ENCODE measurements at places on chromosomes 11 and 22.

DNA sequence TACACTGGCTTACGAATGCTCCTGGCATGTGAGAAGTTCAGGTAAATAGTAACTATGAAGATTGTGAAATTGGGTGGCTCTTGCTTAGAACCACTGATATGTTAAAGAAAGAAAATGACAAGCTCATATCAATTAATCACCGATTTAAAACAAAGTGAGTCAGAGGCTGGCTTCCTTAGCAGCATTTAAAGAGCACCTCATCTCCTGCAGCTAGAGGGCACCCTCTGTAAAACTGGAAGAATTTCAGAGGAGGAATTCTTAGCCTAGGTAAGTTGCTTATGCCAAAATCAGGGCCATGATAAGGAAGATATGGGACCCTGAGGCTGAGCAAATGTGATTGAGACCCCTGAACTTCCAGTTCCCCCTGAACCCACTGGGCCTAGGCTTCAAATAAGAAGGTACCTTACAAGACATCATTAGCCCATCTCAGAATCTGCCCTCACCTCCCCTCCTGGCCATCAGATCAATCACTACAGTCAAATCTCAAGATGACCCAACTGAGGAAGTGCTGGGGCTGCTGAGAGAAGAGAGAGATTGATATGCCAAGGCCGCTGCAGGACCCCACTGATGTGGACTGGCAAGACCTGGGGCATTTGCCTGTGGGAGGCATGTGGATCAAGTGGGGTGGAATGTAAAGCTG, 8.6 kb upstream of the CD3E start:
- DNase-seq: no peak

DNA sequence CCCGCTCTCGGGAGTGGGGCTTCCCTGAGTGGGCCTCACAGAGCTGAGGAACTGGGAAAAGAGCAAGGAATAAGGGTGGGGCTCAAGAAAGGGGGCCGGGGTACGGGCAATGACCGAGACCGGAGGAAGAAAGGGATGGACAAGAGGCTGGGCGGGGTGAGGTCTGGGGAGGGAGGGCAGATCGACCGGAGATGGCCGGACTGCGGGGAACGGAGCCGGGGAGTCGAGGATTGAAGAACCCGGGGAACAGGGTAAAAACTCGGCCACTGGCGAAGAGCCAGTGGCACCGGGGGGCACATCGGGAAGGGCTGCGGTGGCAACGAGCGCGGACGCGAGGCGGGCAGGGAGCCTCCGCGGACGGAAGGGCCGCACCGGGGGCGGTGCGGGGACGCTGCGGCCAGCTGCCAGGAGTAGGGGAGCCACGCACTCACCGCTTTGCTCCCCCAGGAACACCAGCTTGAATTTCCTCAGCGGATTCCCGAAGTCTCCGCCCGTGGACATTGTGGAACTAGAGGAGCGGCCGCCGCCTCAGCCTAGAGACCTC, 667 bp downstream of the RAB6A start:
- DNase-seq: peak; percentile 3

DNA sequence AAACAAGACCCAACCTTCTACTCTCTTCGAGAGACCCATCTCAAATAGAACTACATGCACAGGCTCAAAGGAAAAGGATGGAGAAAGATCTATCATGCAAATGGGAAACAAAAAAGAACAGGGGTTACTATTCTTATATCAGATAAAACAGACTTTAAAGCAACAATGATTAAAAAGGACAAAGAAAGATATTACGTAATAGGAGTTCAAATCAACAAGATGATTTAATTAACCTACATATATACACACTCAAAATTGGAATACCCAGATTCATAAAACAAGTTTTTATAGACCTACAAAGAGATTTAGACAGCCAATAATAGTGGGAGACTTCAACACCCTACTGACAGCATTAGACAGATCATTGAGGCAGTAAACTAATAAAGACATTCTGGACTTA, 536.6 kb upstream of the RAG2 start:
- no peak for DNase-seq

DNA sequence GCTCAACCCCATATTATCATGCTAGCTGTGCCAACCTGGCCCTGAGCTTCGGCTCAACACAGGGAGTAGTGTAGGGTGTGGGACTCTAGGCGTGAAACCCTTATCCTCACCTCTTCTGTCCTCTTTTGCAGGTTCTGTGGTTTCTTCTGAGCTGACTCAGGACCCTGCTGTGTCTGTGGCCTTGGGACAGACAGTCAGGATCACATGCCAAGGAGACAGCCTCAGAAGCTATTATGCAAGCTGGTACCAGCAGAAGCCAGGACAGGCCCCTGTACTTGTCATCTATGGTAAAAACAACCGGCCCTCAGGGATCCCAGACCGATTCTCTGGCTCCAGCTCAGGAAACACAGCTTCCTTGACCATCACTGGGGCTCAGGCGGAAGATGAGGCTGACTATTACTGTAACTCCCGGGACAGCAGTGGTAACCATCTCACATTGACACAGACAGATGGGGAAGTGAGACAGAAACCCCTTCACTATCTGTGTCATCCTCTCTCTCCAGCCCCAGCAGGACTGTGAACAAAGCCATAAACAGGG, 76.4 kb downstream of the GGTLC2 start:
- DNase-seq: peak; percentile 29

DNA sequence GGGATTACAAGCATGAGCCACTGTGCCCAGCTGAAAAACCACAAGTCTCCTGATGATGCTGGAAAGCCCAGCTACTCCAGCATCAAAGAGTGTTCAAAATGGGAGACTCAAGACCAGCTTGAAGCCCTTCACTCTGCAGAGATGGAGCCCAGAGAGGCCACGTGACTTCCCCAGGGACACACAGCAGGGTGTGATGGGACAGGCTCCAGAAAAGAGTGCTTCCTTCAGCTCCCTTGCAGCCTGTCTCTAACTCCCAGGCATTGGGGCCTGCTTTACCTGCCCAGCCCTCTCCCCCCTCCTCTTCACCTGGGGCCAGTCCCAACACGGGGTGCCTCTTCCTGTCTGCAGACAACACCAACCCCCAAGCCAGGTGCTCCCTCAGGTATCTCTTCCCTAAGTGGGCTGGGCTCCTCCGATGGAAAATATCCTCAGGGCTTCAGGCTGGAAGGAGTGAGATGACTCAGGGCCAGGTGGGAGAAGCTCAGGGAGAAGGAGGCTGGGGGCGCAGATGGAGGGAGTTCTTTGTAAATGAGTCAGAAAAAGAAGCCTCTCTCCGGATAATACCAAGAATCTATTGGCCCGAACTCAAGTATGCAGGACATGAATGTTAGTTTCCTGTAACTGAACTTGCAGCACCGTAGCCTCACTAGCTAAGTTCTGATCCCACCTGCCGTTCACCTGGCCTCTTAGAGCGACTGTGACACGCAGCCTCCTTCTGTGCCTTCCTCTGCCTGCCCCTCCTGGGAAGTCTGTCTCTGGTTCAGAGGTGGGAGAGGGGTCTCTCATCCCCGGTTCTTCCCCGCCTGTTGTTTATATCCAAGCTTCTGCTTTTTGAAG, 326.6 kb downstream of the MN1 start:
- no peak for DNase-seq

- DNase-seq: no peak
Observed at GRCh38 chr11:95003716-95004115, 21.3 kb upstream of the KDM4E start.

- DNase-seq: no peak
Observed at GRCh38 chr11:118200497-118200896, 24.1 kb upstream of the SCN2B start.

DNA sequence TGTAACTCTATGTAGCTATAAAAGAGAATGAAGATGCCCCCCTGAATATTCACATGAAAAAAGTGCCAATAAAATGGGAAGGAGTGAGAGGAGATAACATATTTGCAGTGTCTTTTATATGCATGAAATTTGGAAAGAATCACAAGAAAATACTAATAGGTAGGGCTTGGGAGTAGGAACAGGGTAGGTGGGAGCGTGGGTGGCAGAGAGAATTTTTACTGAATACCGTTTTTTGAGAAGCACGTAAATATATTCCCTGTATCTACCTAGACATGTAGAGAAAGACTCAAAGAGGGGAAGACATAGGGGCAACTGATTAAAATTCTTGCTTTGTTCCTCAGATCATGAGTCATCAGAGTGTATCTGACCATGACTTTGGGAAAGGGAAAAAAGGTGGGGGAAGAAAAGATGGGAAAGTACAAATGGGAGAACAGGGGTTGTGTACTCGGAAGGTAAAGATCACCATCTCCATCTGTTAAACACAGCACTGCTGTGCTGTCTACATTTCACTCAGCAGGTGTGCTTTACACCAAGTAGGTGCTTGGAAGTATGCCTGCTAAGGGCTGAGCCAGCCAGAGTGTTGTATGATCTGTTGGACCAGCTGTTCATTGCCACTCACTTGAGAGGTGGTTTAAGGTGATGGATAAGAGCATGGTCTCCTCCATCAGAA, 16.0 kb downstream of the PRR5L start:
- DNase-seq: no peak

DNA sequence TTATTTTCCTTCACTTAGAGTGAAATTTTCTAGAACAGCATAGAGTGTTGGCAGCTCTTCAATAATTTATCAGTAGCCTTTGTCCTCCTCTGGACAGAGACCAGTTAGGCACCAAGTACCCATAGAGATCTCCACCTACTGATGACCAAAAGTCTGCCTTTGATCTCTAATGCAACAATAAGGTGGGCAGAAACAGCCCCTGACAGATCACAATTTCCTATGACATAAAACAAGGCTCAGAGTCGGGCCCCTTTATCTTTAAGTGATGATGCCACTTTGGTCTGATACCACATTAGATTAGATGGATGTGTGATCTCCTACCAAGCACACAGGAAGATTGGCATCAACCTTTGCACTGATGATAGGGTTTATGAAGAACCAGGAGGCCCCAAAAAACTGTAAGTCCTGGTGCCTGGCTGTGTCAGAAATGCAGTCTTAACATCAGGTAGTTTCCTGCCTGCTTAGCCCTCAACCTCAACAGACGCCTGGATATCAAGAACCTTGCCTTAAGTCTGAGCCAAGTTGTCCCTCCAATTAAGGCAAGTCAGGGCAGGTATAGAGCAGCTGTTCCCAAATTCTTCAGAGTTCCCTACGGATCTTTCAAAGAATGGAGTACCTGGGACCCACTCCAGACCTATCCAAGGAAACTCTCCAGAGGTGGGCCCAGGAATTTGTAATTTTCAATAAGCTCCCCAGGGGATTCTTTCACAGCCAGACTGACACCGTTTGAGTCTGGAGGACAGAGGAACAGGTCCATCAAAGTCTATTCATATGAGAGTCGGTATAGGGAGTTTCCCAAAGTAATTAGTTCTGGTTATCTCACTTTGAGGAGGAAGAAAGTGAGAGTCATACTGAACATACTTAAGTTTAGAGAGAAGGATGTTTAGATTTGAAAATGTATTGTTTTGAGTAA, 30.6 kb upstream of the TMPRSS4 start:
- no peak for DNase-seq

GRCh38 chr11:61292356-61292755, 2.8 kb downstream of the VWCE start:
- DNase-seq: no peak

DNA sequence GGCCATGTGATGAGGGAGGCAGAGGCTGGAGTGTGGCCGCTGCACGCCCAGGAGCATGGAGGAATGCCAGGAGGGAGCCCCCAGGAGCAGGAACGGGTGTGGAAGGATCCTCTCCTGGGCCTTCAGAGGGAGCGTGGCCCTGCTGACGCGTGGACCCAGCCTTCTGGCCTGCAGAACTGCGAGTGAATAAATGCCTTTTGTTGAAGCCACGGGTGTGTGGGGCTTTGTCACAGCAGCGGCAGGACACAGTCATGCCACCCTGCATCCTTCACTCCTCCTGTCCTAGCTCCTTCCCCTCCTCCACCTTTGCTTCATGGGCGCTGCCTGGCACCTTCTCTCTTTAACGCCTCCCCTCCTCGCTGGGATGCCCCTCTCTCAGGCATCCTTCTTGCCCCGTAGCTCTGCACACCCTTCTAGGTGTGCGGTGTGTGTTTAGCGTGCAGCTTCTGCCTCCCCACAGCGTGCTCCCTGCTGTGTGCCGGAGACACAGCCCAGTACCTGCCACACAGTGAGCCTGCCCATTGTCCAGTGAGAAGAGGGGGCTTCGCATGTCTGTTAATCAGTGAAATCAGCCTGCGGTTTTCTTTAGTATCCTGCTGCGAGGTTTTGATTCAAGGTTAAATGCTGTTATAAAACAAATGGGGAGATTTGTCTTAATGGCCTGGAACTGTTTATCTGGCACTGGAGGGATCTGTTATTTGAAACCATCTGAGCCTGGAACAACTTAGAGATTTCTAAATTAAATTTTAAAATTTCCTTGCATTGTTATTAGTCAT, 459.6 kb downstream of the TBC1D22A start:
- DNase-seq: no peak

DNA sequence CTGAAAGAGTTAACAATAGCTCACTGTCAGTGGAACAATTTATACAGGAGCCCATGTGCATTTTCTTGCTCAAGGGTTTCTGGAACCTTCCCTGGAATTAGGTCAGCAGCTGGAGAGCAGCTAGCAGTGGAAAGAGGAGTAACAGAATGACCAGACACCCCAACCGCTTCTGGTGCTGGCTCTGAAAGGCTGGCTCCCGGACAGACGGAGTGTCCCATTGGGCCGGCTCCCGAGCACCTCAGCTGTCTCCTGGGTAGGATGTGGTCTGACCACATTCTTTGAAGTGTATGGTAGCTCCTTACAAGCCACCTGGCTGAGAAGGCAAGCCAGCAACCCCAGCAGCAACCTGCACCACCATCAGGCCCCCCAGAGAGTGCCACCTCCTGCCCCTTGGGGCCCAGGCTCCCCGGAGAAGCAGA, 44.7 kb downstream of the ABTB2 start:
- no peak for DNase-seq

- no peak for DNase-seq
Observed at GRCh38 chr11:70953720-70954119, 298.7 kb downstream of the SHANK2 start.

DNA sequence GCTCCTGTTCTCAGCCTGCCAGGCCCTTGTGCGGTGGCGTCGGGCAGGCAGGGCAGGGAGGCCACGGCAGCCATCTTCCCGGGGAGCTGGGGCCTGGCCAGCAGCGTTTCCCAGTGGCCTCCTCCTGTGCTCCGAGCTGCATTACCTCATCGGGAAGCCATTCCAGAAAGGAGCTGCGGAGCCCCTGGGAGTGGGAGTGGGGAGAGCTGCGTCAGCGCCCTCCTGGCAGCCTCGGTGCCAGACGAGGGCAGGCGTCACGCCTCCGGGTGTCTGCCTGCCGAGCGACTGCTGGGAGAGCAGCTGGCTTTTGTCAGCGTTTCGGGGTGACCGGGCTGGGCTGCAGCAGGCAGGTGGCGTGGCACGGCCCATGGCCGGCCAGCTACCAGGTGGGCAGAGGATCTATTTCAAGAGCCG, 30.9 kb upstream of the WNT7B start:
- no peak for DNase-seq

GRCh38 chr11:101863361-101863760, 51.4 kb upstream of the CEP126 start:
- DNase-seq: no peak

- DNase-seq: peak; percentile 21
Observed at GRCh38 chr11:12042215-12042676, 33.8 kb upstream of the DKK3 start.

- DNase-seq: no peak
Observed at GRCh38 chr22:19220867-19221266, 42.3 kb upstream of the SLC25A1 start.

- DNase-seq: no peak
Observed at GRCh38 chr11:26834601-26835000, 112.7 kb upstream of the SLC5A12 start.

All from hematopoietic multipotent progenitor cell (in vitro differentiated cells).